ENCODE measurements at places on chromosomes 2 and 18.

- H3K27ac ChIP-seq: no peak overlapping the region
- no peaks in the 10 kb centered on the region for H3K36me3 ChIP-seq
- H3K4me3 ChIP-seq: no peak overlapping the region
- DNase-seq: no peak
- H3K4me1 ChIP-seq: peaks cover 6% of the 10 kb centered on the region
- H3K27me3 ChIP-seq: no peaks in the 10 kb centered on the region
Measured at GRCh38 chr2:39541011-39541930, 104.2 kb upstream of the MAP4K3 start.

- no peak overlapping the region for H3K27ac ChIP-seq
- no peaks in the 10 kb centered on the region for H3K4me1 ChIP-seq
- H3K36me3 ChIP-seq: no peaks in the 10 kb centered on the region
- H3K4me3 ChIP-seq: no peak overlapping the region
Measured at GRCh38 chr2:167581961-167582574, 665.3 kb downstream of the STK39 start.

- no peak for DNase-seq
- H3K4me1 ChIP-seq: no peaks in the 10 kb centered on the region
- no peak overlapping the region for H3K27ac ChIP-seq
- H3K4me3 ChIP-seq: no peak overlapping the region
- H3K27me3 ChIP-seq: no peaks in the 10 kb centered on the region
Measured at GRCh38 chr2:33839791-33840190, 240.7 kb upstream of the FAM98A start.

- no peak overlapping the region for H3K4me3 ChIP-seq
- no peaks in the 10 kb centered on the region for H3K36me3 ChIP-seq
- no peaks in the 10 kb centered on the region for H3K27me3 ChIP-seq
- H3K4me1 ChIP-seq: no peaks in the 10 kb centered on the region
- no peak overlapping the region for H3K27ac ChIP-seq
- DNase-seq: no peak
Measured at GRCh38 chr2:18797133-18797845, 207.9 kb upstream of the NT5C1B start.

DNA sequence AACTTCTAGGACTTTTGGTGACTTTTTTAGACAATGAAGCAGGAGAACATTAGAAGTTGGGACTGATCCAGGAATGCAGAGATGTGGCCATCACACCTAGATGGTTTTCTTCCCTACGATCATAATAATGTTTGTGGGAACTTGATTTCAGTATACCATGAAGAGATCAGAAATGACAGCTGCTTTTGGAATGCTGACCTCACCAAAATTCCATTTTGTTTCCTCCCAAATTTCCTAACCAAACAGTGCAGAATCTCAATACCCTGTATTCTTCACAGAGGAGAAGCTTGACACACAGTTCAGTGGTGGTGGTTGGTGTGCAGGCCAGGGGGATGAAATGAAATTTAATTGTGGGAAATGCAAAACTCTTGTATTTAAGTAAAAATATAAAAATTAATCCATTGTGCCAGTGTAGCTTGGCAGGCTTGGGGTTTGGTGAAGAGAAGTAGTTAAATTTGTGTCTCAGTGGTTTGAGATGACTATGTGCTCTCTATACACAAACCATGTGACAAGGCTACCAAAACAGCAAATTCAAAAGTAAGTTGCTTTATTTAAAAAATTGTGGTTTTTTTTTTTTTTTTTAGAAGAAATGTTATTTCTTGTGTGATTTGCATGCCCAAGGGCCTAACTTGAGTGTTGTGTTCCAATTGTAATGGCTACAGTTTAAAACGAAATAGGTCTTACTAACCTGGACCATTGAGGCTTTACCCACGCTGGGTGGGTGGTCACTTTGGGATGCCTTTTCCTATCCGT, 252.4 kb downstream of the LPIN1 start:
- no peak overlapping the region for H3K4me3 ChIP-seq
- H3K36me3 ChIP-seq: no peaks in the 10 kb centered on the region
- no peak for DNase-seq
- H3K27me3 ChIP-seq: no peaks in the 10 kb centered on the region

DNA sequence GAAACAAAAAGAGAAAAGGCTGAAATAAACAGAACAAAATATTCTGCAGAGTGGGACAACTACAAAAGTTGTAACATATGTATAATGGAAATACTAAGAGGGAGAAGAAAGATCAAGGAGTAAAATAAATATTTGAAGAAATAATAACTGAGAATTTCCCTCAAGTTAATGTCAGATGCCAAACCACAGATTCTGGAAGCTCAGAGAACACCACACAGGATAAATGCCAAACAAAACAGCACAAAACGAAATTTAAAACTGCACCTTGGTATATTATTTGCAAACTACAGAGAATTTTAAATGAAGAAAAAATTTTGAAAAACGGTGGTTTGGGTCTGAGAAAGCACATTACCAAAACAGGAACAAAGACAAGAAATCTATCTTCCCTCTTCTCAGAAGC, 1588.9 kb upstream of the TMEFF2 start:
- no peaks in the 10 kb centered on the region for H3K27me3 ChIP-seq
- H3K4me3 ChIP-seq: no peak overlapping the region
- no peak for DNase-seq
- H3K4me1 ChIP-seq: no peaks in the 10 kb centered on the region
- no peak overlapping the region for H3K27ac ChIP-seq
- H3K36me3 ChIP-seq: no peaks in the 10 kb centered on the region

GRCh38 chr2:236137066-236137465, 31.1 kb downstream of the GBX2 start:
- H3K27me3 ChIP-seq: no peaks in the 10 kb centered on the region
- no peak for DNase-seq
- no peaks in the 10 kb centered on the region for H3K36me3 ChIP-seq
- no peaks in the 10 kb centered on the region for H3K4me1 ChIP-seq
- no peak overlapping the region for H3K27ac ChIP-seq
- H3K4me3 ChIP-seq: no peak overlapping the region

DNA sequence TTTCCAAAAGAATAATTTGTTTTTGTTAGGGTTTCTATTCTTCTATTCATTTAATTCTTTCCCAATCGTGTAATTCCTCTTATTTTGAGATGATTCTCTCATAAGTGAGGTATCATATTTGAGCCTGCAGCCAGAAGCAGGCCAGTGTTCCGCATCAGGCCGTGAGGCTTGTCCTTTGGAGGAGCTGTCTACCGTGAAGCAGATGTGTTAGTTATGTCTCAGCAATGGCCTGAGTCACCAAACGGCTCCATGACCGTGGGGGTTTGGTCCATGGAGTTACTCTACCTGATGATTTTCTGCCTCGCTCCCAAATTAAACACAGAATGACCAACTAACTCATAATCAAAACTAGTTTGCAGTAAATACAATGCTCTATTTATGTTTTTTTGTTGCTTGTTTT, 64.2 kb upstream of the TMEM87B start:
- no peak overlapping the region for H3K27ac ChIP-seq
- H3K4me1 ChIP-seq: no peaks in the 10 kb centered on the region
- H3K27me3 ChIP-seq: peaks cover 4% of the 10 kb centered on the region
- no peaks in the 10 kb centered on the region for H3K36me3 ChIP-seq
- no peak overlapping the region for H3K4me3 ChIP-seq

DNA sequence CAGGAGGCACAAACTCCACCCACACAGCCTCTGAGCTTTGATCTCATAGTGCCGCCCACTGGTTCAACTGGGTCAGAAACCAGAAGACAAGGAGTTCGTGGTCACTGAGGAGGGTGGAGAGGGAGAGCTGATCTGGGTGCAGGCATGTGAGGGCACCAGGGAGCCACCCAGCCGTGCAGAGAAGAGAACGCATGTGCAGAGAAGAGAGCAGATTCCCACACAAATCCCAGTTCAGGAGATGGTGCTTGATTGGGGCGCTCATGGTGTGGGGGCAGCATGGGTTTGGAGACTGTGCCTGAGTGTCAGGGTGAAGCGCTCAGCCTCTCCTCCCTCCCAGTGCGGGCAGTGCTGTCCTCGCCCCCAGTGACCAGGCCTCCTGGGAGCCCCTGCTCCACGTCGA, 375.2 kb upstream of the MYT1L start:
- H3K4me3 ChIP-seq: no peak overlapping the region
- H3K4me1 ChIP-seq: no peaks in the 10 kb centered on the region
- H3K27ac ChIP-seq: no peak overlapping the region
- H3K27me3 ChIP-seq: no peaks in the 10 kb centered on the region

GRCh38 chr18:23107718-23108117, 27.6 kb upstream of the CABLES1 start:
- no peaks in the 10 kb centered on the region for H3K27me3 ChIP-seq
- peak overlapping the region; percentile 81 for H3K27ac ChIP-seq
- no peaks in the 10 kb centered on the region for H3K36me3 ChIP-seq

- H3K4me3 ChIP-seq: no peak overlapping the region
- H3K27me3 ChIP-seq: no peaks in the 10 kb centered on the region
- DNase-seq: no peak
- no peaks in the 10 kb centered on the region for H3K36me3 ChIP-seq
Measured at GRCh38 chr2:6810961-6811360, 54.7 kb downstream of the CMPK2 start.

- H3K27me3 ChIP-seq: no peaks in the 10 kb centered on the region
- H3K36me3 ChIP-seq: no peaks in the 10 kb centered on the region
- no peak for DNase-seq
- H3K4me3 ChIP-seq: no peak overlapping the region
Measured at GRCh38 chr2:156852210-156852609, 405.3 kb upstream of the GALNT5 start.

- no peak for DNase-seq
- H3K27ac ChIP-seq: no peak overlapping the region
- H3K4me1 ChIP-seq: no peaks in the 10 kb centered on the region
- no peaks in the 10 kb centered on the region for H3K36me3 ChIP-seq
Measured at GRCh38 chr2:437756-438393, 150.0 kb upstream of the ALKAL2 start.

- no peaks in the 10 kb centered on the region for H3K27me3 ChIP-seq
- no peak overlapping the region for H3K4me3 ChIP-seq
- no peak for DNase-seq
- no peak overlapping the region for H3K27ac ChIP-seq
Measured at GRCh38 chr18:25446972-25447371, 95.0 kb upstream of the ZNF521 start.

DNA sequence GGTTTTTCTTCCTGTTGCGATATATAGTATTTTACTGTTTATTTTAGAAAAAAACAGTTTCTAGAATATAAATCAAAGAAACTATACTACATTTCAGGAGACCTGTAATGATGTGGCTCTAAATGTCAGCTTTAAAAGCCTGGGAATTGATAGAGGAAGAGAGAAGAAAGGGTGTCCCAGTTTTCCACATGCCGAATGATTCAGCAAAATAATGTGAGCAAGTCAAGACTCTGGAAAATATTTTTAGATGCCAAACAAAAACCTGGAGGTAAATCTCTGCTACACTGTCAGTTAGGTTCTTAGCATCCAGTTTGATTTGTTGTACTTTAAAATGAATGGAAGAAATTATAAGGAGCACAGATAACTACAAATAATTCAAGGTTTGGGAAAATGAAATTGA, 67.1 kb upstream of the DSG1 start:
- no peak overlapping the region for H3K27ac ChIP-seq
- H3K4me3 ChIP-seq: no peak overlapping the region
- H3K27me3 ChIP-seq: no peaks in the 10 kb centered on the region
- peaks cover 32% of the 10 kb centered on the region for H3K4me1 ChIP-seq

GRCh38 chr18:12034241-12035100, 53.2 kb downstream of the IMPA2 start:
- H3K4me3 ChIP-seq: no peak overlapping the region
- no peaks in the 10 kb centered on the region for H3K4me1 ChIP-seq
- H3K36me3 ChIP-seq: no peaks in the 10 kb centered on the region
- no peak overlapping the region for H3K27ac ChIP-seq
- no peaks in the 10 kb centered on the region for H3K27me3 ChIP-seq
- DNase-seq: no peak

DNA sequence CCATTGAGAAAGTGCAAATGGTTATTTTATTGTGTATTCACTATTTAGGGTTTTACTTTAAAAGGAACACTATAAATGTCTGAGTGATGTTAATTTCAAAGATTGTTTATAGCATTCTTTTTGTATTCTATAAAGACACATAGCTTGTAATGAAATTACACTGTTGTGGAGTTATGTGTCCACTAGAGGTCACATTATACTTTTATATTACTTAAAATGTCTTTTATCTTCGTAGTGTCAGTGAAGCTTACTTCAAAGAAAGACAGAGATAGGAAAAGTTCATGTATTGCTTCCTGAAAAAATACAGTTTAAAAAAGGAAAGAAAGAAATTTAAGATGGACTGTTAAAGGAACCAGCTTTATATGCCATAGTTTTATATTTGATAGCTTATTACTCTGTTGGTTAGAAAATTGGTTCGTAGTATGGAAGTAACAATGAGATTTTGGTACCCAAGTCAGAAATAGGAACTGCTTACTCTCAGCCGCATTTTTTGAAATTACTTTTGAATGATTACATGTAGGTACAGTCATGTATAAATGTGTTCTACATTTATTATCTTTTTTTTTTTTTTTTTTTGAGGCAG, 20.5 kb downstream of the APLF start:
- DNase-seq: no peak
- H3K27ac ChIP-seq: no peak overlapping the region
- no peak overlapping the region for H3K4me3 ChIP-seq
- H3K27me3 ChIP-seq: no peaks in the 10 kb centered on the region

DNA sequence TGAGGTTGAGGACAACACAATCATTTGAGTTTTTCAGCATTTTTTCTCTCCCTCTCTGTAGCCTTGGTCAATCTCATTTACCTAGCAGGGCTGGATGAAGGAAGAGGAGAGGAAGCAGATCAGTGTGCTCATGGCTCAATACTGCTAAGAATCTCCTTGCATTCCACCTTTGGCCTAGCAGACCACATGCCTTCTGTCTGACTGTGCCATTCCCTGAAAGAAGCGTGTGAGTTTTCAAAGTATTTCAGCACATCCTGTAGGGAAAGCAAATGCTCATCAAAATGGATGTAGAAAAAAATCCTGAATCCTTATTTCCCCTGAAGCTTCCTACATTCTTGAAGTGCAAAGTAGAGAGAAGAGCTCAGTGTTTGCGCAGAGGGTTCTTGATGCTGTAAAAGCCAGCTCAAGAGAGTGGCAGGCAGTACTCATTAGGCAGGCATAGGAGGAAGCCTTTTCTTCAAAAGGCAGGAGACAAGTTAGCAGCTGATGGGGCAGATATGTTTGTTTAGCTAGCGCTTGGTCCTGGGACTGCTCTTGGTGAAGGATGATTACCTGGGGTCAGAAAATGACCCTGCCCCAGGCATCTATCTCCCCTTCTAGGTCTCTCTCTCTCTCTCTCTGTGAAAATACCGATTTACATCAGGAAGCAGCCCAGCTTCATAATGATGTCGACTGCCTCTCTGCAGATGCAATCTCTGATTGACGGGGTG, 14.4 kb upstream of the PIK3C3 start:
- H3K27me3 ChIP-seq: no peaks in the 10 kb centered on the region
- peaks cover 10% of the 10 kb centered on the region for H3K4me1 ChIP-seq
- no peak for DNase-seq
- H3K27ac ChIP-seq: peak overlapping the region; percentile 37

- peaks cover 5% of the 10 kb centered on the region for H3K36me3 ChIP-seq
- H3K27ac ChIP-seq: no peak overlapping the region
- H3K27me3 ChIP-seq: no peaks in the 10 kb centered on the region
- DNase-seq: no peak
- H3K4me3 ChIP-seq: no peak overlapping the region
Measured at GRCh38 chr2:216057688-216058193, 23.9 kb downstream of the PECR start.

Measured in RWPE2 (cell line).